ENCODE measurements at places on chromosomes 12 and 14. TPM values are rescaled to one million over a fixed set of nuclear protein-coding genes. Genes with fewer than 3 reads are reported as not detected.

TAS2R46 gene
- total RNA-seq = not detected

ZBTB42 gene
- 6.0 TPM for total RNA-seq

NYNRIN gene
- total RNA-seq = 16.4 TPM

DAO gene
- total RNA-seq = not detected

HNRNPA1 gene
- 550 TPM for total RNA-seq

SMAGP gene
- total RNA-seq = 63.3 TPM

Measured in airway epithelial cell (primary cell).